ENCODE measurements at places on chromosomes 13 and 19.

GRCh38 chr19:46719629-46720502, 3.0 kb upstream of the PRKD2 start:
- DNase-seq: no peak

GRCh38 chr19:16571283-16571682, 932 bp downstream of the SLC35E1 start:
- DNase-seq: no peak

DNA sequence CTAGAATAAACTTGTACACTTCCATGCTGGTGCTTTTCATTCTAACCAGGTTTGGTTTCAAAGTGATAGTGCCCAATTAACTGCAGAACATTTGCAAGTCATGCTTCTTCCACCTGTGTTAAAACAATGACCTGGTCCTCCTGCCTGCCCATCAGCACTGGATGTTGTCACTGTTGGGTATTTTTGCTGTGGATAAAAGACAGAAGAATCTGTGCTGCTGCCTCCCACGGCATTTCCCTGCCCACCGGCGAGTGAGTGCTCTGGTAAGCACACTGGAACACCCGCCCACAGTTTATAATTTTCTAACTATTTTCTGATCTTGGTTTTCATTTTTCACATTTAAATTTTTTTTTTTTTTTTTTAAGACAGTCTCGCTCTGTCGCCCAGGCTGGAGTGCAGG, 2.3 kb upstream of the AKAP8 start:
- DNase-seq: no peak

DNA sequence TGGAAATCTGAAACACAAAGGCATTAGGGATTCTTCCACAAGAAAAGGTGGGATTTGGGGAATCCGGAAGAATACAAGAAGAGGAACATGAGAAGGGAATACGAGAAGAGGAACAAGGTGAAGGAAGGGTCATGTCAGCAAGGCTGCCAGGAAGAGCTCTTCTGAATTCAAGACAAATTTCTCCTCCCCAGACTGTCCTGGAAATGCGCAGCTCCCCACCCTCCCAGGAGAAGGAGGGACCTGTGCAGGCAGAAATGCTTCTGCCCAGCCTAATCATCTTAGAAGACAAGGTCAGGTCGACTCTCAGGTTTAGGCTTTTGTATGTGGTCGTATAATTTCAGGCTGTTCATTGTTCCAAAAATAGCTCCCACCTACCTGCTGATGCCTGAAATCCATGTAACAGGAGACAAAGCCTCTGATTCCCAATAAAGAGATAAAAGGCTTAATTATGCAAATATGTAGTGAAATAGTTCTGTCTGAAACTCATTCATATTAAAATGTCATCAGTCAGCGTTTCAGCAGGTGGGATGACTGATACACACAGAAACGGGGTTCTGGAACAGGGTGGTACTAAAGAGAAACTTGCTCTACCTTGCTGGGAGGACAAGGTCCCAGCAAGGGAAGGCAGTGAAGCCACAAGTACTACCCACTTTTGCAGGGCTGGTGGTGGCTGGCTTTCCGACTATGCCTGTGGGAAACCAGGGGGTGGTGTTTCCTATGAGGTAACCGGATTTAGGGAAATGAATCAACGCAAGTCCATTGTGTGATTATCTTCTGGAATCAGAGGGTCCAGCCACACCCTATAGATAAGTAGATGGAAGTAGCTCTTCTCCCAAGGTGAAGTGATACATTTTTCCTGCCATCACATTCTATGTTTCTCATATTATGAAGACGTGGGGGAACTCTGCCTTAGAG, 76.1 kb downstream of the KL start:
- DNase-seq: no peak

GRCh38 chr19:55115446-55116065, 1.9 kb downstream of the PPP1R12C start:
- DNase-seq: no peak

GRCh38 chr13:111947876-111948275, 119.1 kb upstream of the SOX1 start:
- no peak for DNase-seq

Data from activated CD8-positive, alpha-beta memory T cell treated with anti-CD3 and anti-CD28 coated beads for 1 hour (primary cell).